ENCODE measurements at places on chromosomes 6 and 20.

GRCh38 chr6:29336269-29336668, 32.4 kb downstream of the OR5V1 start:
- no peak for DNase-seq

DNA sequence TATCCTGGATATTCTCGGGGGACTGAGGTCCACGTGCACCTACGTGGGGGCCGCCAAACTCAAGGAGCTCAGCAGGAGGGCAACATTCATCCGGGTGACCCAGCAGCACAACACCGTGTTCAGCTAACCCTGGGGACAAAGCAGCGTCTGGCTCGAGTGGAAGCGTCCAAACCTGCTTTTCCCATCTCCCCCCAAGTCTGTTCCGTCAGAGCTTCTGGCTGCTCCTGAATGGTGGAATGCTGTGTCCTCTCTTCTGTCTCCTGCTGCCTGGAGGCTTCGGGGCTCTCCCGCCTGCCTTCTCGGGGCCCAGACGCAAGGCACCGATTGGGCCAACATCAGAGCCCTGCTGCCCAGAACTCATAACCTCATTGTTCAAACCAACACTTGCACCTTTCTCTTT, 56.7 kb downstream of the GMPR start:
- no peak for DNase-seq

GRCh38 chr6:110002676-110003075, 24.6 kb downstream of the GPR6 start:
- peak; percentile 7 for DNase-seq

DNA sequence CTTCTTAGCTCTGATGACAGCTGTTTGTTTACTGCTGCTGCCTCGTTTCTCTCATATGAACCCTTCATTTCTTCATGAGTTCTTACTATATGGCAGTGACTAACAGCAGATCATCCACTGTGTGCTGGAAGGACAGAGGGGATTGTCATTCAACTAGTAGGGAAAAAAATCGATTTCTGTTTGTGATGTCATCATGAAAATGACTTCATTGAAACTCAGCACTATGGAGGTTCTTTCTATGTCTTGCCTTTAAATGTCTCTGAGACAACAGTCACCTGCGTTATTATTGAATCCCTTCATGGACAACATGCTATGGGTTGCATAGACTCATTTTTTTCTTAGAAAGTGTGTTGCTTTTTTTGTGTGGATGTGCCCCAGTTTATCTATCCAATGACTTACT, 394.4 kb downstream of the DOK5 start:
- no peak for DNase-seq

- no peak for DNase-seq
These were observed 240.9 kb downstream of the PHACTR1 start for GRCh38 chr6:12957321-12958051.

DNA sequence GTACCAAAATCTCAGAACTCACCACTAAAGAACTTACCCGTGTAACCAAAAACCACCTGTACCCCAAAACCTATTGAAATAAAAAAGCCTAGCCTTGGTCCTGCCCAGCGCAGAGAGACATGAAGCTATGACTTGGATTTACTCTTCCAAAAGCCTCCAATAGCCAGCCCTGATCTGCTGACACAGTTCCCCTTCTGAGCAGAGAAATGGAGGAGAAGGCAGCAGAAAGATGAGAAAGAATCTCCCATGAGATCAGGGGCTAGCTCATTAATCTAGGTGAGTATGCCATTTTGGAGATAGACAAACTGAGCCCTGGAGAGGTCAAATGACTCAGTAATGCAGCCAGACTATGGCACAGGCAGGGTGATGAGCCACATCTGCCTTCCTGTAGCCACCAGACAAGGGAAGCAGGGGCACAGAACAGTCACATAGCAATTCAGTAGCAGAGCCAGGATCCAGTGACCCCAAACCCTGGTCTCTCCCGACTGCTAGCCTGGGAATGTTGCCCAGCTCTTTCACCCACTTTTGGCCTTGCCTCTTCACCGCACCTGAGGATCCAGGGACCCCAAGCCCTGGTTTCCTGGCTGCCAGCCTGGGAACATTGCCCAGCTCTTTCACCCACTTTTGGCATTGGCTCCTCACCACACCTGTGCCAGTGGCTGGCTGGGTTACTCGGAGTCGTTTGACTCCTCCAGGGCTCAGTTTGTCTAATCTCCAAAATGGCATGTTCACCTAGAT, 7.2 kb upstream of the SDCBP2 start:
- DNase-seq: no peak

- DNase-seq: no peak
These were observed 11.7 kb downstream of the SFT2D1 start for GRCh38 chr6:166330612-166331011.

DNA sequence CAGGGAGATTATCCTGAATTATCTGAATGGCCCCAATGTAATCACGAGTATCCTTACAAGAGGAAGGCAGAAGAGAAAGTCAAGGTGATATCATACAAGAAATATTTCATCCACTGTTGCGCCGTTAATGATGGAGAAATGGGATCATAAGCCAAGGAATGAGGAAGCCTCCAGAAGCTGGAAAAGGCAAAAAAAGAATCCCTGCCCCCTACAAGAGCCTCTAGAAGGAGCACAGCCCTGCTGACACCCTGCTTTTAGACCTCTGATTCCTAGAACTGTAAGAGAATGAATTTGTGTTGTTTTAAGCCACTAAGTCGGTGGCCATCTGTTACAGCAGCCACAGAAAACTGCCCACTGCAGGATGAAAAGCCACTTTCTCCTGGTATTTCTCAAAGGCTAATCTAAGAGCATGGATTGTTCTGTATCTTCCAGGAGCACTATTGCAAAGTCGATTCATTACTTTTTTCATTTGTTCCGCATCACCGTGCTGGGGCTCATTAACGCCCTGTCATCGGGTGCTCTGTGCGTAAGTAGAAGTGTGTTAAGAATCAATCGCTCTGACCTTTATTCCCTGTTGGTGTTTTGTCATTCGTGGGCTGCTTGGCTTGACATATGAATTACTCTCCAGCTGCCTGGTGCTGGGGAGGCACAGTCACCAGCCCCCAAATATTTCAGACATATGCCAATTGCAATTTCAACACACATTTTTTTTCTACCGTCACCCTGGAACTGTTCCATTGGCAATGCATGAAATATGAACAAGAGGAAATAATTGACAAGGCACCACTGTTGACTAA, 117.0 kb downstream of the PCSK2 start:
- DNase-seq: no peak

- DNase-seq: no peak
These were observed 15.8 kb upstream of the EFCAB8 start for GRCh38 chr20:32842688-32843524.

DNA sequence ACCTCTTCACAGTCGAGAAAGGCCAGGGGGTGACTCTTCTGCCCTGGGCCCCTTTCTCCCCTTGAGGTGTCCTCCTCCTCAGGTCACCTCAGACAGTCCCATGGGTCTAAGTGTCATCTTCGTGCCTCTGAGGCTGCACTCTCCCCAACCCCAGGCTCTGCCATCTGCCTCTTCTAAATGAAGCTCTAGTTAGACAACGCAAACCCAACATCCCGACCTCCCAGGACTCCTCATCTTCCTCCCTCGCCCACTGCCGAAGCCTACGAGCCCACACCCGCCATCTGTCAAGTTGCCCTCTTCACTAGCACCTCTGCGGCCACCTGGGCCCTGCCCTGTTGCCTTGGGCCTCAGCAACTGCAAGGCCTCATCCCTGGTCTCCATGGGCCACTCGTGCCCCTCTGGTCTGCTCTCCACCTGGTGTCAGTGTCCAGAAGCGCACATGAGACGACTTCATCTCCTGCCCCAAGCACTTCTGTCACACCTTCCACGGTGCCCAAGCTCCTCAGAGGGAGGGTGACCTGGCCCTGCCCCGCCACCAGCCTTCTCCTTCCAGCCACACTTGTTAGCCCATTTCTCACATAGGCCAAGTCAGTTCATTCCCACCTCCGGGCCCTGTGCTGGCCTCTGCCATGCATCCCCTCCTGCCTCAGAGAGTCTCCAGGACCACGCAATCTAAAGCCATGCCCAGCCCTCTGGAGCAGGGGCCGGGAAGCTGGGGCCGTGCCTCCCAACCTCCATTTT, 53.8 kb downstream of the RRBP1 start:
- DNase-seq: no peak

GRCh38 chr6:148398244-148398643, 55.6 kb downstream of the SASH1 start:
- no peak for DNase-seq

DNA sequence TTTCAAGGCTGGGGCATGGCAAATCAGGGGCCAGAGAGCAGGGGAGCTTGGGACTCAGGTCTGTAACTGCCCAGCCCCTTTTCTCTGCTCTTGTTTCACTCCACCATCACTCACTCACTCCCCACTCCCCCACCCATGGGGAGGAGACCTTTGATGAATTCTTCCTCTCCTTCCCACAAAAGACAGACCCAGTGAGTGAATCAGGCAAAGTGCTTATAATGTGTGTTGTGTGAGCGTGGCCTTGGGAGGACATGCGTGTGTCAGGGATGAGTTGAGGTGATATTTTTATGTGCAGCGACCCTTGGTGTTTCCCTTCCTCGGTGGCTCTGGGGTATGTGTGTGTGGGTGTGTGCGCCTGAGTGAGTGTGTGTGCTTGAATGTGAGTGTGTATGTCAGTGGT, 1.0 kb upstream of the CUL9 start:
- no peak for DNase-seq

DNA sequence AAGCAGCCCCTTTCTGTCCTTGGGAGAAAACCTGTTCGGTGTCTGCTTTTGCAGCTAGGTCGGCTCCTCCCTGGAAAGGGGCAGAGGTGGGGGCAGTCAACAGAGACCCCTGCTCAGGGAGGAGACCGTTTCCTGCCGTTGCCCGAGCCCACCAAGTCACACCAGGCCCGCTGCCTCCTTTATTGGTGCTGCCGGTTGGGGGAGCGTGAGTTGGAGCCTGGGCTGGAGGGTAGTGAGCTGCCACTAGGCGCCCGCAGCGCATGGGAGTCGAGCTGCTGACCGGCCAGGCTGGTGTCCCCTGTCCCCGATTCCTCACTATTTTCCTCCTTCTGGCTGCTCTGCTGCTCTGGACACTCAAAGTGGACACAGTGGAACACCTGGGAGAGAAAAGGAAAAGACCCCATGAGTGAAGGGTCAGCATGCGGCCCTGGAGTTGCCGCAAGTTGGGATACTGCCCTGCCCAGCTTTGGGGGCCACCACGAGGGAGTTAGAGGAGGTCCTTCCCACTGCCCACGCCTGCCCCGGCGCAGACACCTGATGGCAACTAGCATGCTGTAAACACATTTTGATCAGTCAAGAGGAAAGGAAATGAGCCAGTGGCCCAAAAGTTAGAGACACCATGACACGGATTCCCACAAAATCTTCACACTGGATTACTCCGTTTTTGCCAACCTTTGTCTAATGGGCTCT, 355.4 kb downstream of the ZFAND3 start:
- no peak for DNase-seq

DNA sequence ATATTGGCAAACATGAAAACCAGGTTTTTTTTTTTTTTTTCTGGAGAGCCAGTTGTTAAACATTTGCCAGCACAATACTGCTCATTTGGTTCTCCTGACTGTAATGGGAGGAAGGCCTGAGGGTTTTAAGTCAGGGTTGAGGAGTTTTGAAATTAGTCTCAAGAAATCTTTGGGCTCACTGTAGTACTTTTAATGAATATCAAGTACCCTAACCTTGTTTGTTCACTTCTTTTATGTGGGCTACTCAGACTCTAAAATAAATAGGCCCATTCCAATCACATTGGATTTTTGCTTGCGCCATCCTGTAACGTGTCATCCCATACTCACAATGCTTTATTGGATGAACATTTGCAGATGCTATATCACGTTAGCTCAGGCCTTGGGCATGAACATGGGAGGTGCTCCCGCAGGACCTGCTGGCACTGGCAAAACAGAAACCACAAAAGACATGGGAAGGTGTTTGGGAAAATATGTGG, 146.9 kb downstream of the DNAH8 start:
- DNase-seq: peak; percentile 17

DNA sequence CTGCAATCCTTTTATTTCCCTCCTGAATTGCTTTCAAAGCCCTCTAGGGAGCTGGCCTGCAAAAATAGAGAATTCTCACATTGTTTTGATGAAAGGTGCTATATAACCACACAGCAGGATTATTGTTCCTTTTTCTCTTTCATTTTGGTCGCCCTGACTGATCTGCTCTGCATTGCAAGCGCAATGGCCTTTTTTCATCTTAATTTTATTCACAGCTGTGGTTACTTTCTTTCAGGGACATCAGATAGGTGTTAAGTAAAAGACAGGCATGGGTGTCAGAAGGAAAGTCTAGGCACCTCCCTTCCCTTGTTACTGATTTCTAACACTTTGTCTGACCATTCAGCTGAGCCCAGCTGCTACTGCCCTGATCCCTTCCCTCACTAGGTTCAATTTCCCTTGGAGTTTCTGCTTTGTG, 850.5 kb upstream of the MAP3K7 start:
- no peak for DNase-seq

GRCh38 chr20:49344975-49345374, 67.1 kb upstream of the ZNFX1 start:
- peak; percentile 97 for DNase-seq

GRCh38 chr20:24702501-24703283, 233.3 kb downstream of the SYNDIG1 start:
- no peak for DNase-seq

GRCh38 chr6:102774326-102774725, 1380.8 kb downstream of the GRIK2 start:
- DNase-seq: peak; percentile 57

DNA sequence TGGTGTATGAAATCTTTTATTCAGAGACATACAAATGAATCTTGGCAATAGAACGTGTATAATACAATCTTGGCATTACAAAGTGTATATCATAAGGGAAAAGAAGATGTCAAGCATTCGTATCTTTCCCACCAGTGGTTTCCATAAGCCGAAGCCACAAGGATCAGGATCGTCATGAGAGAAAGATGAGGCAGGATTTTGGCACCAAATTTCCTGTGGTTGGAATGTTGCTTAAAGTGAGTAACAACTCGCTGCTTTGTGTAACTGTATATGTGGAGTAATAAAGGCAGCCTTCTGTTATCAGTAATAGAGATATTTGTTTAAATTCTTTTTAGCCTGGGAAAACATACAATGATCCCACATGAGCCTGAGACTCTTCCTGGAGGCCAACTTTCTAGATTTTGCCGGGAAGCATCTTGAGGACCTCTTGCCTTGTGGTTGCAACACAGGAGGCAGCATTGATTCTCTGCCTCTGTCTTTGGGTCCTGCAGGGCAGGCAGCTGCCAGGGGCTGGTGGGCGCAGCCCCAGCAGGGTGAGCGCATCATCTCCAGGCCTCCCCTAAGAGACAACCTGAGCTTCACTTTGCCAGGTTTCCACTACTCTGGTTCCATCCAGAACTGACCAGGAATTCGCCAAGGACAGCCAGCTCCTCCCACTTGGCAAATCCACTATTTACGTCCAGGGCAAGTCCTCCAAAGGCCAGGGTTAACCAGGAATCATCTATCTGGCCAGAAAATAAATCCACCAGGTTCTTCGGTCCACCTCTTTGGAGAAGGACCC, 230.9 kb upstream of the SULF2 start:
- peak; percentile 77 for DNase-seq

DNA sequence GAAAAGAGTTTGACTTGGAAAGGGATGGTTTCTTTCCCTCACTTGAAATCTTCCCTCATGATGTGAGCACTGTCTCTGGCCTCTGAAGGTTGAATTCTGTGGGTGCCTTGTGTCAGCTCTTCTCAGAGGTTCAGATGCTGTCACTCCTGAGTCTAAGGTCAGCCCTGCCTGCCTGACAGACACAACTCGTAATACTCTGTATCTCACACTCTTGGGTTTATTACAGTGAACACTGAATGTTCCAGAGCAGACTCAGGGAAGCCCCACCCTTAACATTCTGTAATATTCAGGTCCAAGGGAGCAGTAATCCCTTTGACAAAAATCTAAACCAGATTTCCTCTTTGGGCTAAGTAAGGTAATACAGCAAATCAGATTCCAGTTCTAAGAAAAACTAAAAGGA, 837.8 kb downstream of the QKI start:
- no peak for DNase-seq

- no peak for DNase-seq
These were observed 35.0 kb downstream of the ARMC2 start for GRCh38 chr6:108883172-108883571.

Data from PC-3 (cell line).